Activated CD4-positive, alpha-beta T cell treated with anti-CD3 and anti-CD28 coated beads, Interleukin-2, Interleukin-4, amounts not matched to agents 100 ng/mL and 50 ng/mL, durations not matched to agents 16 hours and 8 hours (primary cell): ENCODE measurements at places on chromosomes 4 and X.

DNA sequence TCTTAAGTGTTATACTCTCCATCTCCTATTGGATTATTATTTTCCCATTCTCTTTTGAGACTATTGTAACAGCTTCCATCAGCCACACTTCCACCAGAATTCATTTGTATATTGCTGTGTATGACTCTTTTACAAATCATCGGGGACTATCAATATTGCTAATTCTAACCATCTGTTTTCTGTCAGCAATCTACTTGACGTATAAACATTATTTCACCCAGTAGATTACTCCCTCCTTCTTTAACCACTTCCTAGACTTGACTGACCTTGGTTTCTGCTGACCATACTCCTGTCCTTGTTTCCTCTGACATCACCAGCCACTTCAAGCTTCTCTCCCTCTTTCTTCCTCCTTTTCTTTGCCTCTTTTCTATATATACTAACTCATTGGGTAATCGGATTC, 402.9 kb downstream of the PCDH18 start:
- DNase-seq = no peak

- DNase-seq = peak; percentile 4
These were observed 23.9 kb upstream of the APLN start for GRCh38 chrX:129678614-129679195.

GRCh38 chr4:108651014-108651791, 804 bp downstream of the OSTC start:
- peak; percentile 14 for DNase-seq

- DNase-seq = no peak
These were observed 54.4 kb downstream of the ELF4 start for GRCh38 chrX:130055899-130056298.

- DNase-seq = no peak
These were observed 35.3 kb upstream of the CA5B start for GRCh38 chrX:15702488-15703371.

- DNase-seq = peak; percentile 25
These were observed 27.0 kb upstream of the TMEM131L start for GRCh38 chr4:153438916-153439756.

DNA sequence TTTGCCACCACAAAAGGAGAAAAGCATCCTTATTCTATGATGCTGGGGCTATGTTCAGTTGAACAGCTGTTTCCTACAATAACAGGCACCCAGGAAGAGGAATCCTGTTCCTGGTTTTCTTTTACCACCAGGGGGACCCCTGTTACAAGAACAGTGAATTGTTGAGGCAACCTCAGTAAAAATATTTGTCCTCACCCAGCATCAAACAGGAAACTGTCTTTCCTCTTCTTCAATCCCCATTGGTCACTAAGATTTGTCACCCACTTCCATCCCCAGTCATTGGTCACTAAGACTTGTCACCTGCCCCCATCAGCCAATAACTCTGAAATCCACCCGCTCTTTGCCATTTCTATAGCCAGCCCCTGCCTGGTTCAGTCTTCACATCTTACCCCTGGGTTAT, 143.5 kb upstream of the GALNT7 start:
- peak; percentile 32 for DNase-seq

DNA sequence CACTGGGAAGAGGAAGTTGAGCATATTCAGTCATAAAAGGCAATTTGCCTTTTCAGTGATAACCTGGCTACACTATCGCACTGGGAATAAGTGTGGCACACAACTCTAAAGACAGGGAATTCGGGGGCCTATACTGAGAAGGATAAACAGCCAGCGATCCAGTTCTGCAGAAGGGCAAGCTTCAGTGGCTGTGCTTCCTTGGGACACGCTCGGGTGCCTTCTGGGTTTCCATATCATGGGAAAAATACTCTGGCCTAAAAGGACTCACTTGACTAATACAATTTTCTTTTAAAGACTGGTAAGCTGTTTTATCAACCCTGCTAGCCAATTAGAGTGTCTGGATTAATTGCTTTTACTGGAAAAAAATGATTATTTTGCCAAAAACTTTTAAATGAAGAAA, 58.5 kb downstream of the TENM3 start:
- DNase-seq = no peak

DNA sequence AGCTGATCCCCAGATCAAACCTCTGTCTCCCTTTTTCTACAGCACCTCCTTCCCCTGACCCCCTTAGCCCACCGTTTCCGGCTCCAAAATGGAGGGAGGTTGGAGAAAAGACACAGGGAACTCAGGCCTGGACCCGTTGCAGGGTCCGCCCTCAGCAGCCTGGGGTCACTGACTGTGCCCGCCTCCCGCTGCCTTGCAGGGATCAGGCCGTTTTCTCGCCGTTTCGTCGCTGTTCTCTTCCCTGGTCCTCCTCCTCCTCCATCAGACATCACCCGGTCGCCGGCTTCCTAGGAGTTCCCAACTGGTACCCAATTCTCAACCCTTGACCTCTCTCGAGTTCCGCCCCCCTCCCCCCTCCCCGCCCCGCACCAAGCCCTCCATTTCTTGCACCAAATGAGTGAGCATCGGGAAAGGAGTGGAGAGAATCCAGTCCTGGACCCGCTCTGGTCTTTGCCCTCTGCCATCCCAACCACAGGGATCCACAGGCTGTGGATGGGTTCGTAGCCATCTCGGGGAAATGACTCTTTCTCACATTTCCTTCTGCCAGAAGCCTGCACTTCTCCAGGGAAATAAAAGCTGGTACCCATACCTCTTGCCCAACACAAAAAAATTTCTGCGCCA, 493 bp downstream of the TCEAL5 start:
- no peak for DNase-seq

- DNase-seq = no peak
These were observed 1.1 kb downstream of the MAML3 start for GRCh38 chr4:140152751-140153418.

GRCh38 chr4:25852103-25852502, 10.7 kb downstream of the SEL1L3 start:
- no peak for DNase-seq

- no peak for DNase-seq
These were observed 20.9 kb downstream of the FGF13 start for GRCh38 chrX:138690591-138690990.

GRCh38 chr4:74063859-74064258, 25.4 kb upstream of the CXCL3 start:
- no peak for DNase-seq

DNA sequence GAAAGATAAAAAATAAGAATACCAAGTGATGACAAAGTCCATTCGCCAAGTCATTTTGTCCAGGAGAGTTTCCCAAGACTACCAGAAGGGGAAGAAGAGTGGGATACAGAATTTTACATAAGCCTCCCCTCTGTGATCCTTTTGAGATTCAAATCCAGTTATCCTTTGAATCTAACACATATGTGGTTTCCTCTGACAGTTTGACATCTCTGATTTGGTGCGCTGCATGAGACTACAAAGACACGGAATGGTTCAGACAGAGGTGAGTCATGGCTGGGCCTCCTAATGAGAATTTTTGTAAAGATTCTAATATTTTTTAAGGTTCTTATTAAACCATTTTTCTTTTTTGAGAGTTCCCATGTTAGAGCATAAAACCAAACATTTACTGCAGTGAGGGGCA, 38.3 kb downstream of the SLC10A6 start:
- DNase-seq = no peak

GRCh38 chr4:139092271-139092670, 76.7 kb downstream of the NOCT start:
- DNase-seq = no peak

DNA sequence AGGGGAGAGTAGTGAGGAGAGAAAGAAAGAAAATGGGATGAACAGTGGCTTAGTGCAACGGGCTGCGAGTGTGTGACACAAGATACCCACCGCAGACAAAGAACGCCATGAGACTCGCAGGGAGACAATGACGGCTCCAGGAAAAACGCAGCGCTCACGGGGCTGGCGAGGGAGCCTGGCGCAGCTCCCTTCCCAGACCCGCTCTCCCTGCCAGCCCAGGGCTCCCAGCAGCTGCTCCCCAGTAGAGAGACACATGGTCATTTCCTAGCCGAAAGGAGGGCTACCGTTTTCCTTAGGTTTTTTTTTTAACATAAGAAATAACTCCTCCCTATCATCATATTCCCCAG, 149.5 kb downstream of the MAML3 start:
- no peak for DNase-seq

DNA sequence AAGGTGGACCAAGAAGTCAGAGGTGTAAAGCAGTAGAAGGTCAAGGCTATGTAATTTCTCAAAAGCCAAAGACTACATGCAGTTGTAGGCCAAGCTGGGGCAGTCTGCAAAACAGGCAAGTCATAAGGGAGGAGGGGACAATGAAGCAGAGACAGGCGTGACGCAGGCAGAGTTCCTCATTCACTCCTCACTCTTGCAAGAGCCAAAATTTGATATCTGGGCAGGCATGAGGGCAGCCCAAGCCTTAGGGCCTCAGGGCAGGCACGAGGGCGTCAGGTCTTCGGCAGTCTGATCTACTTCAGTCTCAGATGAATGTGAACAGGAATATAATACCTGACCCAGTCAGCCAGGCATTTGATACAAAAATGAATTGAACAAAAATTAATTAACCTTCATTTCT, 86.4 kb upstream of the AGA start:
- no peak for DNase-seq

- DNase-seq = no peak
These were observed 207.9 kb upstream of the FAM241A start for GRCh38 chr4:111937368-111937767.

DNA sequence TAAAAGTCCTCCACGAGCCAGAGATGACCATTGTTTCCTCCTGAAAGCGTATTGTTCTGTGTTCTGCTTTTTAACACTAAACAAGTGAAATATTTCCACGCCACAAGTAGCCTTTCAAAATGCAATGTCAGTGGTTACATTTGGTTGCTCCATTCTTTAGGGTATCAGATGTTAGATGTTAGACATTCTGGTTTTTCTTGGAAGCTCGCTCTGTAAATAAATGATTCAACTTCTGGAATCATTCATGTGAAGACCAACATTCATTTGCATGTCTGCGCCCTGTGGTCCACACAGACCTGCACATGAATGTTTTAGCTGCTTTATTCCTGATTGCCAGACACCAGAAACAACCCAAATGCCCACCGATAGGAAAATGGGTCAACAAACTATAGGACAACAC, 38.0 kb upstream of the HELT start:
- no peak for DNase-seq

GRCh38 chr4:762211-763190, 56.9 kb downstream of the PCGF3 start:
- DNase-seq = no peak

DNA sequence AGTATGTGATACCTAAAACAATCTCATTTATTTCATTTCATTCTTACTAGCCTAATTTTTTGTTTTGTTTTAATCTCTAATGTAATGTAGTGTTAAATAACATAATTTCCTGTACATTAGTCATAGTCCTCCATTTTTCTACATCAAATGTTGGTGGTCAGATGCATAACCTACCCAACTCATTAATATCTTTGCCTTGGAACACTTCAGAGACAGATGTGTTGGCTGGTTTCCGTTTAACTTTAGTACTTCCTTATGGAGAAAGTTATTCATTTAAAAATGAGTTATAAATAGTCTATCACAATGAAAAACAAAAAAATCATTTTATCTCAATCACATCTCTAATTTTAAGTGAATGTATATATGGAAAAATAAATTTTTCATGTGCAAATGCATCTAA, 190.2 kb downstream of the ANTXR2 start:
- DNase-seq = no peak

GRCh38 chrX:29724316-29724715, 491.0 kb upstream of the MAGEB2 start:
- no peak for DNase-seq

GRCh38 chr4:22514001-22514400, 1.9 kb downstream of the ADGRA3 start:
- no peak for DNase-seq

GRCh38 chrX:69028761-69029120, 136.5 kb downstream of the PJA1 start:
- DNase-seq = no peak

- no peak for DNase-seq
These were observed 1.7 kb downstream of the CLCN4 start for GRCh38 chrX:10158279-10159144.

DNA sequence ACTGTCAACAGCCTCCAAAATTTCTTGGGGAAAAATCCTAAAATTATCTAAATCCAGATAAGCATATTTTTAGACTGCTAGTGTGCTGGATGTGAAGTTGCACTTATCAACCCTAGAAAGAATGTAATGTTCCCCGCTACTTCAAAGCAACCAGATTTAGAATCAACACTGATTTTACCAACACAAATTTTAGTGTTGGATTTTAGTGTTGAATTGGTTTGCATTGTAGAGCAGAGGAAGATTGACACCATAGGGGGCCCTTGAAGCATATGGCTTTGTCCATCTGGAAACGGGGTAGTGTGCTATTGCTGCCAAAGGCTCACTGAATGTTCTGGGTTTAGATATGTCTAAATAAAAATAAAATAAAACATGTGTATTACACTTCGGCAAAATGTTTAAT, 126.3 kb upstream of the EMCN start:
- DNase-seq = no peak

- peak; percentile 58 for DNase-seq
These were observed 181.3 kb upstream of the STK26 start for GRCh38 chrX:131841496-131842437.

DNA sequence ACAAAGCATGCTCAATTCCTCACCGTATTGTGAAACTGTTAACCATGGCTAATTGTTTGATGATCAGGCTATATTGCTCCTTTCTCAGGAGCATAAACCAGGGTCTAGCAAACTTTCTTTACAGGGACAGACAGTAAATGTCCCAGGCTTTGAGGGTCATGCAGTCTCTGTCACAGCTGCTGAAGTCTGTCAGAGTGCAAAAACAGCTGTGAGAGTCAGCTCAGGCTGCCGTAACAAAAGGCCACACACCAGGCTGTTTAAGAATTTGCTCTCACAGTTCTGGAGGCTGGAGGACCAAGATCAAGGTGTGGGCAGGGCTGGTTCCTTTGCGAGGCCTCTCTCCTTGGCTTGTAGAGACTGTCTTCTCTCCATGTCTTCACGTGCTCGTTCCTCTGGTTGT, 75.6 kb downstream of the GPR143 start:
- no peak for DNase-seq

- peak; percentile 52 for DNase-seq
These were observed 60.0 kb upstream of the BANK1 start for GRCh38 chr4:101730291-101731117.

- no peak for DNase-seq
These were observed 117.4 kb upstream of the GRPR start for GRCh38 chrX:16005917-16006316.
